Prostate gland (tissue), 2 donors: ENCODE measurements at places on chromosomes 5 and 9. TPM values are rescaled to one million over a fixed set of nuclear protein-coding genes. Genes with fewer than 3 reads are reported as not detected.

The ANKRA2 gene
- 36.5 TPM for total RNA-seq

The ZNF366 gene
- total RNA-seq = 3.2 TPM

The C9 gene
- not detected for total RNA-seq

The NFIL3 gene
- 33.5 TPM for total RNA-seq

The FSD1L gene
- total RNA-seq = 4.8 TPM

The PCDHGA5 gene
- total RNA-seq = 4.8 TPM

The SCGB3A1 gene
- total RNA-seq = 32.2 TPM
